Trophoblast cell (in vitro differentiated cells and primary cell): ENCODE measurements at places on chromosomes 7 and 10.

GRCh38 chr10:118047157-118047719, 497 bp upstream of the RAB11FIP2 start:
- H3K27ac ChIP-seq, result no peak overlapping the region
- no peaks in the 10 kb centered on the region for H3K4me1 ChIP-seq
- no peak for DNase-seq
- no peaks in the 10 kb centered on the region for H3K36me3 ChIP-seq
- H3K4me3 ChIP-seq, result peak overlapping the region; percentile 90

- DNase-seq, result no peak
- peaks cover 7% of the 10 kb centered on the region for H3K4me1 ChIP-seq
- H3K36me3 ChIP-seq, result no peaks in the 10 kb centered on the region
- H3K27me3 ChIP-seq, result peaks cover 32% of the 10 kb centered on the region
These were observed 2.0 kb downstream of the HECW1 start for GRCh38 chr7:43114458-43114780.

GRCh38 chr7:23873306-23873705, 163.3 kb downstream of the STK31 start:
- H3K27me3 ChIP-seq, result no peaks in the 10 kb centered on the region
- no peak overlapping the region for H3K4me3 ChIP-seq
- no peak overlapping the region for H3K27ac ChIP-seq
- peak; percentile 73 for DNase-seq

- no peaks in the 10 kb centered on the region for H3K4me1 ChIP-seq
- DNase-seq, result no peak
- H3K36me3 ChIP-seq, result no peaks in the 10 kb centered on the region
These were observed 190.4 kb downstream of the HDAC9 start for GRCh38 chr7:18685971-18686370.

DNA sequence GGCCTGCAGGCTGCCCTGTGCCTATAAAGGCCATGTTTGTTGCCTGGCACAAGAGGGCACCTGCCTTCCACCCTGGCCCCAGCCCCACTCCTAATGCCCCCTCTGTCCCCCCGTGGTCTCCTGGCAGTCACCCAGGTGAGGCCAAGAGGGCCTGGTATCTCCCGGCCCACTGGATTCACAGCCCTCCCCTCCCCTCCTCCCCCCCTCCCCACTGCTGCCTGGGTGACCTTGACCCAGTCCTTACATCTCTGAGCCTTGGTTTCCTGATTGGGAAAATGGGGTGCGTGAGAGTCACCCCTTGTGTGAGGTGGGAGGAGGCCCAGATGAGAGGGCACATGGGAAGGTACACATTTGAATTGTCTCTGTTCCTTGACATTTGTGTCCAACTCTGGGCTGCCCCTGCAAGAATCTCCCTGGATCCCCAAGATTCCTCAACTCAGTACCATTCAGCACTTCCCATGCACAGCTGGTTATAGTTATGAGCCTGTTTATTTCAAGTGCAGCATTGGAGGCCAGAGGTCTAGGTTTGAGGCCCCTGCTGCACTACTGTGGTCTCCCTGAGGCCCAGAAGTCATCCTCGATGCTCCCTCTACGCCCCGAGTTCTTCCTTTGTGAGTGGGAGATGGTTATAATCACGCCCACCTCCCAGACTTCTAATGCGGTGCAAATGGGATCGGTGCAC, 58.9 kb downstream of the TMEM270 start:
- H3K36me3 ChIP-seq, result no peaks in the 10 kb centered on the region
- no peak overlapping the region for H3K4me3 ChIP-seq
- DNase-seq, result no peak
- H3K27ac ChIP-seq, result no peak overlapping the region
- peaks cover 7% of the 10 kb centered on the region for H3K4me1 ChIP-seq
- no peaks in the 10 kb centered on the region for H3K27me3 ChIP-seq

- no peaks in the 10 kb centered on the region for H3K4me1 ChIP-seq
- H3K27me3 ChIP-seq, result no peaks in the 10 kb centered on the region
- no peak for DNase-seq
- no peak overlapping the region for H3K27ac ChIP-seq
These were observed 165.1 kb downstream of the TNS3 start for GRCh38 chr7:47416492-47417480.

DNA sequence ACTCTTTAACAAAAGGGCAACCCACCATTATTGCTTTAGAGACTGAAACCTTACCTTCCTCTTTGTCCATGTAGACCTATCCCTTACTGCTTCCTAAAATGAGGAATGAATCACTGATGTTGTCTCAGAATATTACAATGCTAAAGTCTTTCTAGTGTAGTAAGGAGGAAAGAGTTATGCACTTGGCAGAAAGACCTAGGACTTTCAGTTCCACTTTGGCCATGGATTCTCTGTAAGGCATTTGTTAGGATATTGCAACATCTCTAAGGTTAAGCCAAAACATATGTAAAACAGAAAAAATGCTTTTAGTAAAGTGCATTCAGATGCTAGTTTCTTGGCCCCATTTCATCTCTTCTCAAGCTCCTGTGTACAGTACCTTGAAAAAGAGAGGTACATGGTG, 230.9 kb downstream of the PARD3 start:
- H3K4me1 ChIP-seq, result peaks cover 3% of the 10 kb centered on the region
- no peaks in the 10 kb centered on the region for H3K36me3 ChIP-seq
- no peak overlapping the region for H3K4me3 ChIP-seq
- H3K27ac ChIP-seq, result no peak overlapping the region
- H3K27me3 ChIP-seq, result no peaks in the 10 kb centered on the region
- no peak for DNase-seq

GRCh38 chr7:101518336-101518735, 110.8 kb downstream of the MYL10 start:
- no peak for DNase-seq
- no peaks in the 10 kb centered on the region for H3K27me3 ChIP-seq
- no peaks in the 10 kb centered on the region for H3K4me1 ChIP-seq
- no peaks in the 10 kb centered on the region for H3K36me3 ChIP-seq
- H3K27ac ChIP-seq, result no peak overlapping the region
- no peak overlapping the region for H3K4me3 ChIP-seq

DNA sequence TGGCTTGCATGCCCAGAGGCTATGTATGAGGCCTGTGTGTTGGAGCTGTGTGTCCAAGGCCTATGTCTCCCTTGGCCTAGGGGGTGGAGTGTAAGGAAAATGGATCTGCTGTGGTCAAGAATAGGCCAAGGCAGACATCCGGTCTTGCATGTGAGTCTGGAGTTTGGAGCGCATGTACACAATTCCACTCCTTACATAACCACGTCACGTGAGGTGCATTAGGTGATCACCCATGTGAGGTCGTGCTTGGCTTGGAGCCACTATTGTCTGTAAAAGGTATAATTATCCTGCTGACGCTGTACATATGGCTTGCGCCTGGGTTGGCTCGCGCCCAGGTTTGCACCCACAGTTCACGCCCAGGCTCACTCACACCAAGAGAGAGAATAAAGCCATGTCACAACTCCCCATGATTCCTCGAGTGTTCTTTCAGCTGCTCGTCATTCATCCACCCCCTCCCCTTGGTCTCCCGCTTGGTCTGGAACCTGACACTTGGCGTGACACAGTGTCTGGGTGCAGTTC, 105.5 kb downstream of the BICC1 start:
- H3K27me3 ChIP-seq, result no peaks in the 10 kb centered on the region
- H3K27ac ChIP-seq, result no peak overlapping the region
- H3K4me3 ChIP-seq, result no peak overlapping the region
- no peak for DNase-seq

GRCh38 chr7:41918597-41918996, 215.7 kb upstream of the INHBA start:
- no peaks in the 10 kb centered on the region for H3K27me3 ChIP-seq
- peak; percentile 10 for DNase-seq
- H3K4me3 ChIP-seq, result no peak overlapping the region
- no peaks in the 10 kb centered on the region for H3K36me3 ChIP-seq
- H3K27ac ChIP-seq, result no peak overlapping the region

DNA sequence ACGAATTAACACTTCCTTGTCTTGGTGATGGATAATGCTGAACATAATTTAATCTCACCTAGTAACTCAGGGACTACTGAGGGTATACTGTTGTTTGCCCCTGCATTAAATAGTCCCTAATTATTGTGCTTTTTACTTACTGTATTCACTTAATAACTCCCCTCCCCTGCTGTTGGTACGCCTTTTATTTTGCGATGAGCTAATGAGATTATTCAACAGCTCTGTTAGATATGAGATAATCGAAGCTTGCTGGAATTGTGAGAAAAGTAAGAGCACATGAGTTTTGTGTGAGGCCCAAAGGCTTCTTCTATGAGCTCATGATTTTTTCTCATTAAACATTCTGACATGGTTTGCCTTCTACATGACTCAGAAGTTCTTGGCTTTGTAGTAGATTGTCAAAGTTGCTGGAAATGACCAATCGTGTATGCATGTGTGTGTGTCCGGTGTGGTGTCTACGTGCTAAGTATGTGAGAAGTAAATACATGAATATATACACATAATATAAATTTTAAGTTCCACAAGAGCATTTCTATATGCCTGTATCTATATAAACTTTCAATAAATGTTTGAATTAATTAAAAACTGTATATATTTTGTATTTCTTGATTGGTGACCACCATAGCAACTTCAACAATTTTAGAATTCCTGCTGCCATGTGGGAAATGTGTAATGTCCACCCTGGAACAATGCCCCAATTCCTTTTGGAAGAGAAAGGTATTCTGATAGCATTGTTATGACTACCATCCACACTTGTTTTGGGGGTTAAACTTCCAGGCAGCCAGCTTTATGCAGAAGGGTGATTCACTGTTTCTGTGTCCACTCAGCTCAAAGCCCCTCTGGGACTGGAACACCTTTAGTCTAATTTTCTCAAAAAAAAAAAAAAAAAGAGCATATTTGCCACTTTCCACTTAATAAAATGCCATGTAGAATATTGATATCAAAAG, 106.2 kb downstream of the SAMD9 start:
- no peaks in the 10 kb centered on the region for H3K4me1 ChIP-seq
- no peaks in the 10 kb centered on the region for H3K27me3 ChIP-seq
- H3K27ac ChIP-seq, result no peak overlapping the region
- DNase-seq, result peak; percentile 81

- no peaks in the 10 kb centered on the region for H3K36me3 ChIP-seq
- peaks cover 9% of the 10 kb centered on the region for H3K4me1 ChIP-seq
- no peaks in the 10 kb centered on the region for H3K27me3 ChIP-seq
These were observed 91.1 kb upstream of the PDGFA start for GRCh38 chr7:610531-611280.

DNA sequence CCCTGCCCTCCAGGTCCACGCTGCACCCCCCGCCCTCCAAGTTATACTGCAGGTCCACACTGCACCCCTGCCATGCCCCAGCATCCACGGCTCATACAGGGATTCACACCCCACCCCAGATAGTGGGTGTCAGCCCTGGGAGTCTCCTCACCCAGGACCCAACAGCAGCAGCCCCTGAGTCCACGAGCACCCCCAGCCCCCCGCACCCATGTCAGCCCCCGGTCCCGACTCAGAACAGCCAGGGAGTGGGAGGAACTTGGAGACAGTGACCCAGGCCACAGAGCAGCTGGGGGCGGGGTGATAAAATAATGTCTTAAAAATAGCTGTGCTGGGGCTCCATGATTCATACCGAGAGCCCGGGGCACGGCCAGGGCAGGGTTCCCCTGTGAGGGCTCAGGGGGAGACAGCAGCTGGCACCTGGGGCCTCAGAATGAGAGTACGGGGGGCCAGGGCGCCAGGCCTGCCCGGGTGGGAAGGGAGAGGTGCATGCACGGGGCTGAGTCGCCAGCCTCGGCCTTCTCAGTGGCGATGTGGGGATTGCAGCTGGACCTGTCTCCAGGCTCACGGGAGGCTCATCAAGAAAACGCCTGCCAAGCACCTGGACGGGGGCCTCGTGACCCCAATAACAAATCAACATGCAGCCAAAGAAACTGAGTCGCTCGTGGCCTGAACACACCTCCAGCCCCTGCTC, 29.8 kb downstream of the ADAP1 start:
- no peaks in the 10 kb centered on the region for H3K36me3 ChIP-seq
- H3K4me3 ChIP-seq, result peak overlapping the region; percentile 27
- H3K27ac ChIP-seq, result no peak overlapping the region
- H3K27me3 ChIP-seq, result no peaks in the 10 kb centered on the region
- DNase-seq, result no peak
- H3K4me1 ChIP-seq, result peaks cover 6% of the 10 kb centered on the region

- no peaks in the 10 kb centered on the region for H3K36me3 ChIP-seq
- DNase-seq, result no peak
- no peak overlapping the region for H3K4me3 ChIP-seq
- H3K4me1 ChIP-seq, result no peaks in the 10 kb centered on the region
These were observed 13.2 kb downstream of the CCDC7 start for GRCh38 chr10:32459051-32459698.

GRCh38 chr10:27724287-27724686, 21.3 kb downstream of the MKX start:
- no peak overlapping the region for H3K4me3 ChIP-seq
- peaks cover 2% of the 10 kb centered on the region for H3K4me1 ChIP-seq
- no peaks in the 10 kb centered on the region for H3K36me3 ChIP-seq

- no peak overlapping the region for H3K27ac ChIP-seq
- H3K4me3 ChIP-seq, result no peak overlapping the region
- no peak for DNase-seq
- no peaks in the 10 kb centered on the region for H3K27me3 ChIP-seq
- H3K36me3 ChIP-seq, result no peaks in the 10 kb centered on the region
These were observed 1.3 kb downstream of the OR2A5 start for GRCh38 chr7:144050093-144050492.

GRCh38 chr7:116356333-116356965, 143.1 kb upstream of the CAV2 start:
- peaks cover 4% of the 10 kb centered on the region for H3K4me1 ChIP-seq
- no peak overlapping the region for H3K27ac ChIP-seq
- H3K27me3 ChIP-seq, result no peaks in the 10 kb centered on the region
- H3K36me3 ChIP-seq, result no peaks in the 10 kb centered on the region

DNA sequence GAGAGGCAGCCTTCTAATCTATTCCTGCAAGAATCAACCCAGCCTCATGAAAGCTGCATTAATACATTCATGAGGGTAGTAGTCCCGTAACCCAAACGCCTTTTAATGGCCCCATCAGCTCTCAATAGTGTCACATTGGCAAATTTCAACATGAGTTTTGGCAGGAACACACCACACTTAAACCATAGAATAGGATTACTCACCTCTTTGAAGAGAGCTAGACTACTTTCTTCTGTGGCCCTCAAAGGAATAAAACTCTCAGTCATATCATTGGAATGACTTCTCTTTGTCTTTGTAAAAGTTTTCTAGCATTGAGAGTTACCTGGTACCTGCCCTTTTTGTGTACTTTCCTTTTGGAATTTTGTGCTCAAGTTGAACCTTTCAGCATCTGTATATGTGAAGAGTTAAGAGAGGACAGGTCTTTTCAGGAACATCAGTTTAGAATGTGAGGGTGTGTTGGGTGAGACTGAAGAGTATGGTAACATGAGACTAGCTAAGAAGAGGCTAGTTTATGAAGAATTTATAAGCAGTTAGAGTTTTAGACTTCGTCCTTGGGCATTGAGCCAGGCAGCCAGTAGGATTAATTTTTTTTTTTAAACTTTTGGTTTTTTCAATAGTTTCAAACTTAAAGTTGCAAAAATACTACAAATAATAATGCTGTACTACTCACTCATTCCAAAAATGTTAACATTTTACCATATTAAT, 92.6 kb downstream of the MLLT10 start:
- H3K36me3 ChIP-seq, result peaks cover 12% of the 10 kb centered on the region
- no peaks in the 10 kb centered on the region for H3K4me1 ChIP-seq
- no peak overlapping the region for H3K4me3 ChIP-seq
- no peak for DNase-seq
- H3K27ac ChIP-seq, result no peak overlapping the region
- H3K27me3 ChIP-seq, result no peaks in the 10 kb centered on the region

GRCh38 chr10:131450216-131450765, 138.8 kb upstream of the TCERG1L start:
- no peaks in the 10 kb centered on the region for H3K27me3 ChIP-seq
- DNase-seq, result no peak
- H3K4me1 ChIP-seq, result no peaks in the 10 kb centered on the region
- no peak overlapping the region for H3K27ac ChIP-seq
- H3K36me3 ChIP-seq, result no peaks in the 10 kb centered on the region
